GM13976 (cell line): ENCODE measurements at places on chromosomes 5 and 9.
A peak's percentile ranks its signal among the peaks of the same experiment; 100 is the strongest.

- DNase-seq: no peak
Observed at GRCh38 chr9:8252445-8252844, 452.9 kb upstream of the DMAC1 start.

DNA sequence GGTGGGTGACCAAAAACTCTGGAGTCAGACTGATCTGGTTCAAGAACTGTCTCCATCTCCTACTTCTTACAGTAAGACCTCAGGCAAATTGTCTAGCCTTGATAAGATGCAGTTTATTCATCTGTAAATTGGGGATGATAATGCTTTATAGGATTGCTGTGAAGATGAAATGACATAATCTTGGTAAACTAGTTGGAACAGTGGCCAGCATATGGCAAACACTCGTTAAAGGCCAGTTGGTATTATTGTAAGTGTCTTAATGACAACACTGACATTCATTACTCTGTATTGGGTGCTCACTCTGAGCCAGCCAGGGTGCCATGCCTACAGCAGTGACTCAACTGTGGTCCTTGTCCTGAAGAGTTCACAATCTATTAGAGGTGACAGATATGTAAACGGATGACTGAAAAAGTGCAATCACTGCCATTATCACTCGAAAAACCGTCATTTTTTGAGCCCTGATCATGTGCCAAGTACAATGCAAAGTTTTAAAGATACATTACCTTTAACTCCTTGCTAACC is 84.9 kb upstream of the HSPA9 start:
- DNase-seq: no peak

GRCh38 chr9:120904061-120904977 is 22.3 kb downstream of the TRAF1 start:
- DNase-seq: no peak

DNA sequence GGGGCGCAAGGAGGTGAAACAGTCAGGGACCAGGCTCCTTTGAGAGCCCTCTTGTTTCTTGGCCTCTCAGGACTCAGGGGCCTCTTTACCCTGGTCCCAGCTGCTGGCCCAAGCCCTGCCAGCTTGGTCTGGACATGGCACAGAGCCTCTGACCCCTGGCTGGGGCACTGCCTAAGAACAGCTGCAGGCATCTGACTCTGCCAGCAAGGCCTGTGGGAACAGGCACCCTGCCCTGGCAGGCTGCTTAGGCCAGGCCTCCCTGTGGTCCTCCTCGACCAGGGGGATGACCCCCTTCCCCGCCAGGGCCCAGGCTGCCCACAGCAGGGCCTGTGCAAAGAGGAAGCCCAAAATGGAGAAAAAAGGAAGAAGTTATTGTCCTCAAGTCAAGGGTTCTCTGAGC is 25.5 kb downstream of the OLFML2A start:
- no peak for DNase-seq

- no peak for DNase-seq
Observed at GRCh38 chr9:92748233-92748497, 16.5 kb downstream of the BICD2 start.

GRCh38 chr5:112210430-112211005 is 208.6 kb downstream of the EPB41L4A start:
- DNase-seq: no peak

DNA sequence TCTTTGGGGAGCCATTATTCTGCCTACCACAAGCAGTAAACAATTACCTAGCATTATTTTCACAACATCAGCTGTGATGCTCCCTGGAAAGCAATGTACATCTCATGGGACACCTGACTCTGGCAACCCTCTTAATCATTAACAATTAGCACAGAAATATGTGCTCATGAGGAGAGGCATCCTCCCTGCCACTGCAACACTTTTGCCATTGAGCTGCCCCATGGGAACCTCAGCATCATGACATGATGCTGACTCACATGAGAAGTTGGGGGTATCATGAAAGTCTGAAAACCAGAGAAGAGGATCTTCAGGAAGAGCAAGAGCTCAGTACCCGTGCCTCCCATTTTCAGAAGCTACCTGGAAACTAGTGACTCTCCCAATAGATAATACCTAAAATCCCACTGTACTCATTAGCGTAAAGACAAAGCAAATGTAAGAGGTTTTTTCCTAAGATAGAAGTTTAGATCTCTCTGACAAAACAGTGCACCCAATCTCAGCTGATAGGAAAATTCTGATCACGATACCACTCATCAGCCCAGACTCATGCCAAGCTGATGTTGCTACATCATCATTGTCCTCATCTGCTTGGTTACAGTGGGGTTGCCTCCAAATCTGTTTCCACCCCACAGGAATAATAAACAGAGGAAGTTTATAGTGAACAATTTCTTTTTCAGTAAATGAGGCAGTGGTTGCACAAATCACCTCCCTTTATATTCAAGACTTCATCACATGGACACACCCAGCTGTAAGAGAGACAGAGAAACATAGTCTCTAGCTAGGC is 244.5 kb downstream of the NR2F1-AS1 start:
- DNase-seq: no peak

DNA sequence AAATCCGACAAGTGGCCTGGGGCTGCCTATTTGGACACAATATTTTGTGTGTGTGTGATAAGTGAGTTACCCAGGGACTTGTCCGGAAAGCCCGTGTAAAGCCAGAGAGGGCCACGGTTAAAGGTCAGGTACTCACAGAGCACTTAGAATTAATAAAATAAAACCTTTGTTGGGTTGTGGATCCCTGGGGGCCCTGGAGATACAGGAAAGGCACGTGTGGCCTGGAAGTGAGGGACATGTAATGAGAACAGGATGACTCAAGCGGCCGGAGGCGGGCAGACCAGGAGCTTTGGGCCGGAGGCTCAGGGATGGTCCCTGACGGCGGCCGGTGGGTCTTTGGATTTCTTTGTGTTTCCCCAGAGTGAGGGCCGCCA is 1.0 kb downstream of the DMRT2 start:
- no peak for DNase-seq

DNA sequence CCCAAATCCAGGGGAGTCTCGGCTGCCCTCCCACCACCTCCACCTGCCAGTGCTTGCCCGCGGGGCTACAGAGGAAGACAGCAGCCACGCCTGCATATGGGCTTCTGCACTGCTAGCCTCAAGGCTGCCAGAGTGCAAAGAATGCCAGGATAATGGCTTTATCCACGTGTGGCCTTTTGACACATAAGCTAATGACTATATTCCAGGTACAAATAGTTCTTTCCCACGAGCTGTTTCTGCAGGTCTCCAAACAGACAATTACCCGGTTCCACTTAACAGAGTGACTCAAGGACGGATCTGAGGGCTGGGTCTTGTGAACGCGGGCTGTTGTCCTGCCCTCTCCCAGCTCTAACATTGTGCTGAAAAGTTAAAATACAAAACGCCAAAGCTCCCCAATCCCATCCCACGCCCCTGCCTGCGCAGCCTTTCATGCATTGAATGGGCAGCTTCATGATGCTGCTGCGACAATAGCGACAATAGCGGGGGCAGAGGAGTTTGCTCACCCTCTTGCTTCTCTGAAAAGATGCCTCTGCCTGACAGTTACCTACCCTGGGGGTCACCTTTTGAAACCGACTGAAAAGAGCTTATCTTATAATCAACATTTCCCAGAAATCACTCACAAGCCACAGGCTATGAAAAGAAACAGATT is 39.1 kb upstream of the MSH3 start:
- no peak for DNase-seq

GRCh38 chr5:37710965-37711364 is 128.9 kb downstream of the GDNF start:
- DNase-seq: no peak

GRCh38 chr9:116998305-116998704 is 311.2 kb downstream of the TRIM32 start:
- peak; percentile 36 for DNase-seq

GRCh38 chr5:168826246-168826725 is 247.1 kb upstream of the PANK3 start:
- DNase-seq: no peak

DNA sequence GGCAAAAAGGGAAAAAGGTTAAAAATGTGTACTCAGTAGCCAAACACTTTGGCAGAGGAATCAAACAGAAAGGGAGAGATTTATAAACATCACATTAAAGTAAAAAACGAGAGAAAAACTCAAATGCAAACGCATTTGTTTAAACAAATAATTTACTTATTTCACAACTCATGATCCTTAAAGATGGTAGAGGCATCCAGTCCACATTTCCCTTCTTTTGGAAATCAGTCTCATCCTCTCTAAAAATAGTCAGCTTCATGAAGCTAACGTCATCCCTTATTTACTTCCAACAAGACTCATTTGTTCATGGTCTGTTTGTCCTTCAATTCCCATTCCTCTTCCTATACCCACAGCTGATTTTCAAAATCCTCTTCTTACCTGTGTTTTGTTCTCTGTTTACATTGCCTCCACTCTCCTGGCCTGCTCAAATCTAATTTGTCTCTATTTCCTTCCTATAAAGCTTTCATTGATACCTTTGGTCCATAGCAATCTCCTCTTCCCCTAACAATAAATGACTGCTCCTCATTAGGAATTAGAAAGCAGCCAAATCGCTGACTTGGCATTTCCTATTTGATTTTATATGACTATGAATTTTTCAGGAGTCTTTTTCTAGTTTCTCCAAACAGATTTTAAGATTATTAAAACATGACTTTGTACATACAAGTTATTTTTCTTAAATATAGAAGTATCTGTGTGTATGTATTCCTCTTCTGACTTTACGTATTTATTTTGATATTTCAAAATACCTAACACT is 805.3 kb downstream of the TLE1 start:
- DNase-seq: no peak

GRCh38 chr5:45623832-45624231 is 72.3 kb downstream of the HCN1 start:
- no peak for DNase-seq

GRCh38 chr5:36606036-36606427 is 374 bp upstream of the SLC1A3 start:
- no peak for DNase-seq

GRCh38 chr9:68619636-68620035 is 79.0 kb upstream of the TMEM252 start:
- DNase-seq: no peak

DNA sequence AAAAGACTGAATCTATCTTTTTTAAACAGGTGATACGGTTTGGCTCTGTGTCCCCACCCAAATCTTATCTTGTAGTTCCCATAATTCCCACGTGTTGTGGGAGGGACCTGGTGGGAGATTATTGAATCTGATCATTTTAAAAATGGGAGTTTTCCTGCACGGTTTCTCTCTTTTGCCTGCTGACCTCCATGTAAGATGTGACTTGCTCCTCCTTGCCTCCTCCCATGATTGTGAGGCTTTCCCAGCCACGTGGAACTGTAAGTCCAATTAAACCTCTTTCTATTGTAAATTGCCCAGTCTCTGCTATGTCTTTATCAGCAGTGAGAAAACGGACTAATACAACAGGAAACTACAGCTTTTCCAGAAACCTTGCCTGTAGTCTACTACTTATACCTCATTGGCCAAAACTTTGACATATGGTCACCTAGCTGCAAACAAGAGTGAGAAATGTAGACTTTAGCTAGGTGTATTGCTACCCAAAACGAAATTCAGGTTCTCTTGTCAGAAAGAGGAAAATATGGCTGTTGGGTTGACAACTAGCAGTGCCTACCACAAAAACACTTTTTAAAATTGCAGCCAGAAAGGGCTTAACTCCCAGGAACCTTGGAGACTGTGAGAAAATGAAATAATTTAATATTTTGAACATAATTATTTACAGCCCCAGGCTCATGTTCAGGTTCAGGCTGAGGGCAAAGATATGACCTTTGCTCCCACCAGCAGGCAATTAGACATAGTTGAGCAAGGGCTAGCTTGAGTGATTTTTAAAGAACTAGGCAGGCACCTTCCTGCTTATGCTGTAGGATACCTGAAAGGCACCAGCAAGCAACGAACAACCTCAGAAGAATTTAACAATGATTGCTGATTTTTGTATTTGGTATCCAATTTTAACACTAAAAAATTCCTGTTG is 7.4 kb upstream of the AGGF1 start:
- no peak for DNase-seq

GRCh38 chr9:83027153-83027891 is 35.6 kb downstream of the RASEF start:
- DNase-seq: no peak

DNA sequence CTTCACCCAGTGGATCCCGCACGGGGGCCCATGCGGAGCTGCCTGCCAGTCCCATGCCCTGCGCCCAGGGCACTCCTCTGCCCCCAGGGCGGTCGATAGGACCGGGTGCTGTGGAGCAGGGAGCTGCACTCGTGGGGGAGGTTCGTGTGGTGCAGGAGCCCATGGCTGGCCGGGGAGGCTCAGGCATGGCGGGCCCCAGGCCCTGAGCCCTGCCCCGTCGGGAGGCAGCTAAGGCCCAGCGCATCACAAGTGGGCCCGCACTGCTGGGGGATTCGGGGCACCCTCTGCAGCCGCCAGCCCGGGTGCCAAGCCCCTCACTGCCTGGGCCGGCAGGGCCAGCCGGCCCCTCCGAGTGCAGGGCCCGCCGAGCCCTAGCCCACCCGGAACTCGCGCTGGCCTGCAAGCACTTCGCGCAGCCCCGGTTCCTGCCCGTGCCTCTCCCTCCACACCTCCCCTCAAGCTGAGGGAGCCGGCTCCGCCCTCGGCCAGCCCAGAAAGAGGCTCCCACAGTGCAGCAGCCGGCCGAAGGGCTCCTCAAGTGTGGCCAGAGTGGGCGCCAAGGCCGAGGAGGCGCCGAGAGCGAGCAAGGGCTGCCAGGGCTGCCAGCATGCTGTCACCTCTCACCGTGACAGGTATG is 221.1 kb upstream of the RORB start:
- DNase-seq: no peak

- no peak for DNase-seq
Observed at GRCh38 chr5:40981420-40981819, 72.1 kb downstream of the C7 start.

GRCh38 chr9:93093127-93093876 is 2.7 kb upstream of the CARD19 start:
- DNase-seq: no peak

DNA sequence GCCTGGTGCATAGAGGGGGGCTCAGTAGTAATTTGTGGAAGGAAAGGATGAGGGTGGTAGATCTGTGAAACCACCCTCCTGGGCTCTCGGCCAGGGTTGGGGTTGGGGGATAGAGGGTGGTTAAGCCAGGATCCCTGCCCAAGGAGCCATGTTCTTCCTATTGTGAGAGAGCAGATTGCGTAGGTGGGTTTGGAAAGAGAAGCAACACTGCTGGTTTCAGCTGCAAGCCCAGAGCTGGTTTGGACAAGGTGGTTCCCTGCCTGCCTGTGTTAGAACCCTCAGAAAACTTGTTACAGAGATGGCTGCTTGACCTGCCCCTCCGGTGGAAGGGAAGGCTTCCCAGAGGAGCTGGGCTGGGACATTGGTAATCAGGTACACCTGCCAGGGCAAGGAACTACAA is 131.2 kb upstream of the HAND1 start:
- DNase-seq: no peak

- no peak for DNase-seq
Observed at GRCh38 chr9:103990311-103990710, 103.8 kb upstream of the SMC2 start.

GRCh38 chr5:82413302-82414040 is 135.3 kb upstream of the RPS23 start:
- no peak for DNase-seq
